ENCODE measurements at places on chromosomes 5 and 9.

GRCh38 chr9:98678244-98678842 lies 30.4 kb downstream of the GABBR2 start:
- DNase-seq, result no peak

DNA sequence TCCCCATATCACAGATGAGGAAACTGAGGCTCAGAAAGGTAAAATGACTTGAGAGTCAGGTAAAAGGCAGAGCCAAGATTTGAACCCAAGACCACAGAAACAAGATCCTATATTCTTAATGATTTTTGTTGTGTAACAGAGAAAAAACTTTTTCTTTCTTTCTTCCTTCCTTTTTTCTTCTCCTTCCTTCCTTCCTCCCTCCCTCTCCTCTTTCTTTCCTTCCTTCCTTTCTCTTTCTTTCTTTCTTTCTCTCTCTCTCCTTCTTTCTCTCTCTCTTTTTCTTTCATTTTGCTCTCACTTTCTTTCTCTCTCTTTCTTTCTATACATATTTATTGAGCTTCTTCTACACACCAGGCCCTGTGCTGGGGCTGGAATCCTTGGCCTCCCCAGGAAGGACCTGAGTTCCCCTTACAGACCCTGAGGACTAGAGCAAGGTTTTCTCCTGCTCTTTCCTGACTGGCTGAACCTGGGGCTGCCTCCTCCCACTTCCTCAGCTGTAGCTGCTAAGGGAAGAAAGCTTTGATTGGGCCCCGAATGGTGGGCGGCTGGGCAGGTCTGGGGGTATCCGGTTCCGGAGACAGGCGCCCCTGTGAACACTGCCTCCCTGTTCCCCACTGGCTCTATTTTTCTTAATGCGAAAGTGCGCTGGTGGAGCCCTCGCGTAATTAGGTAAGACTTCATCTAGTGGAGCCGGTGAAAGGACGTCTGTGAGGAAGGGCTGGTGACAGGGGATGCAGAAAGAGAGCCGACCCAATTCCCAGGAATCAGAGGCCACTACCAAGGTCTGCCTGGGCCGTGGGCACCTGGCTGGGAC lies 27.4 kb upstream of the KIF12 start:
- DNase-seq, result no peak

DNA sequence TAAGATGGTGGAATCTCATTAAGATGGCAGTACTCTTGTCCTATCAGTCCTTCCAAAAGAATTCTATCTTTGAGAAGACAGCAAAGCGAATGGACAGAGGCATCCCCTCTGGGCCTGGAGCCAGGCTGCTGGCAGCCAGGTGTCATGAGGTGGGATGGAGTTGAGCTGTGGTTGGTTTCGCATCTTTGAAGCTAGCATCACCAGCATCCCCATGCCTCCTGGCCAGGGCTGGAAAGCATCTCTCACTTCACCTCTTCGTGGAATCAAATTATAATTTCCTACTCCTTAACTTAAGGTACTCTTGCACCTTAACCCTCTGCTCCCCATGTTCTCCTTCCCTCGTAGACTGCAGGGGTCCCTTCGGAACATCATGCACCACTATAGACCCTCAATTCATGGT lies 248.3 kb downstream of the GADD45G start:
- no peak for DNase-seq

- no peak for DNase-seq
Observed at GRCh38 chr9:114782586-114782985, 23.3 kb downstream of the TNFSF15 start.

- no peak for DNase-seq
Observed at GRCh38 chr5:80797428-80798024, 142.7 kb upstream of the DHFR start.

GRCh38 chr5:44382894-44383293 lies 6.3 kb downstream of the FGF10 start:
- DNase-seq, result no peak

GRCh38 chr9:15475923-15476536 lies 34.7 kb downstream of the PSIP1 start:
- DNase-seq, result no peak

GRCh38 chr5:93995126-93995621 lies 253.8 kb upstream of the POU5F2 start:
- DNase-seq, result no peak

All from KBM-7 (cell line).